ENCODE measurements at places on chromosomes 4 and X.

- DNase-seq = no peak
These were observed 48.5 kb upstream of the GAB1 start for GRCh38 chr4:143288171-143288570.

- no peak for DNase-seq
These were observed 88.7 kb downstream of the PDLIM5 start for GRCh38 chr4:94540476-94540875.

DNA sequence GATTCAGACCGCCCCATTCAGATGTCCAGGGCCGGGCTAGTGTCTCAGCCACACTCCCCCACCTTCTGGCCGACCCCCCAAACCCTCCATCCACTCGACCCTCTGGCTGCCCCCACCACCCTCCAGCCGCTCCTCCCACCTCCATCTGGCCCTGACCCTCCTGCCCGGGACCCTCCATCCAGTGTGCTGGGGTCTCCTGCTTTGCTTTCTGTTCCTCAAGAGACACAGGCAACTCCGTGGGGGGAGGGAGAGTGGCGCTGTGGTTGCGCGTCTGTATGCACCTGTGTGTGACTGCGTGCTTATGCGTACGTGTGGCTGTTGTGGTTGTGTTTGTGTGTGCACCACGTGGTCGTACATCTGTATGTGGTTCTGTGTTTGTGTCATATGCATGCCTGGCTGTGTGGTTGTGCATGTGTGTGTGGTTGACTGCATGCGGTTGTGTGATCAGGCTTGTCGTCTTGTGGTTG, 33.3 kb downstream of the CPLX1 start:
- DNase-seq = no peak

- DNase-seq = no peak
These were observed 88.1 kb downstream of the RPA4 start for GRCh38 chrX:96971812-96972211.

- DNase-seq = no peak
These were observed 427.5 kb downstream of the RPA4 start for GRCh38 chrX:97311066-97311778.

- no peak for DNase-seq
These were observed 19.8 kb upstream of the KLF3 start for GRCh38 chr4:38644201-38644600.

GRCh38 chr4:141654098-141654497, 17.7 kb downstream of the IL15 start:
- DNase-seq = no peak

DNA sequence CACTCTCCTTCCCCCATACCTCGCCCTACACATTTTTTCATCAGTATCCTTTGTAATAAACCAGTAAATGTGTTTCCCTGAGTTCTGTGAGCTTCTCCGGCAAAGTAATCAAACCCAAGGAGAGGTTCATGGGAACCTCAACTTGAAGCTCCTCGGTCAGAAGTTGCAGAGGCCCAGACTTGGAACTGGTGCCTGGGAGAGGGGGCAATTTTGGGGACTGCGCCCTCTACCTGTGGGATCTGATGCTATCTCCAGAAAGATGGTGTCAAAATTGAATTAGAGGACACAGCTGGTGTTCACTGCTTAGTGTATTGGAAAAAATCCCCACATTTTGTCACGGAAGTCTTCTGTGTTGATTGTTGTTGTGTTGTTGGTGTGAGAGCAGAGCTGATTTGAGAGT, 70.6 kb downstream of the ATP11C start:
- no peak for DNase-seq

- DNase-seq = no peak
These were observed 118.2 kb downstream of the PPP3CA start for GRCh38 chr4:101229116-101229515.

- DNase-seq = no peak
These were observed 57.6 kb upstream of the FAT1 start for GRCh38 chr4:186781032-186781917.

GRCh38 chr4:38675146-38676121, 11.4 kb downstream of the KLF3 start:
- peak; percentile 56 for DNase-seq

DNA sequence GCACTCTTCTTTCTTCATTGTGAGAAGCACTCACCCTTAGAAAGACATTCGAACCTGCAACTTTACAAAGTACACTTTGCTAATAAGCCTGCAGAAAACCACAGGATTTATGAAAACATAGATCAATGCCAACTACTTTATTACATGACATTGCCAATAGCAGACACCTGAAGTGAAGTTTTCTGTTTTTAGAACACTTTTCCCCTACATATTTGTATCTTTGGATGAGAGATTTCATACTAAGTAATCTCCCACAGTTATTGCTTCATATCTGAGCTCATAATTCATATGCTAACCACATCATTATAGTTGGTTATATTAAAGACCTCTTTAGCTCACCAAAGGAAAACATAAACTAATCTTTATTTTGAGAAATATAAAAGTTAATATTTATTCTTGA, 276.5 kb upstream of the CTSO start:
- DNase-seq = no peak

DNA sequence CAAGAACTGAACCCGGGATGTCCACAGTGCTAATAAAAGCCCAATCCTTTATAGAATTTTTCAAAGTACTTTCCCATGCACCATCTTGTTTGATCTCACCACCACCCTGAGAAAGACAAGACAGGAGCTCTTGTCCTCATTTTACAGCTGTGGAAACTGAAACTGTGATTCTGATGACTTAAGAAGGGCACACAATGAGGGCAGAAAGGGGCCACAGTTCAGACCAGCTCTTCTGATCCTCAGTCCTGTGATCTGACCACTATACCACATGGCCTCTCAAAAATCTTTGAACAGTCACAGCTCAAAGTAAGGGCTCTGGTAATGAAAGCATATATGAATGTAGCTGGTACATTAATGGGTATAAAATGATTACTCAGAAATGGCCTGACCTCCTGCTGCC, 127.3 kb upstream of the CPEB2 start:
- DNase-seq = no peak

- no peak for DNase-seq
These were observed 208.8 kb upstream of the VEGFC start for GRCh38 chr4:177001271-177002175.

GRCh38 chr4:42761804-42762203, 104.9 kb upstream of the ATP8A1 start:
- no peak for DNase-seq

DNA sequence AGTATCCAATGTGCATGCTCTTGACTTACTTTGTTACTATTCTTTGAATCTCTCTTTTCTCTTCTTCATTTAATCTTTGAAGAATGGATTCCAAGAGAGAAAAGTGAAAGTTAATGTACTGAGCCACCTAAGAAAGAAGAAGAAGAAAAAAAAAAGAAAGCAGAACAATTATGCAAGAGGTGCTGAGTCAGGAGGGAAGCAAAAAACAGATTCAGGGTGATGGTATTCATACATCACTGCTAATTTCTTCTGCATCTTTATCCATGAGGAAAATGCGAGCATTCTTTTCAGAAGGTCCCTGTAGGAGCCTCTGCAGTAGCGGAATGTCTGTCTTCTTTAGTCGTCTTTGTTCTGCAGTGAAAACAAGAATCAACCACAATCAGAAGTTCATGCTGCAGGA, 43.9 kb downstream of the RASSF6 start:
- DNase-seq = no peak

- DNase-seq = no peak
These were observed 27.2 kb downstream of the SLC39A8 start for GRCh38 chr4:102318105-102318504.

DNA sequence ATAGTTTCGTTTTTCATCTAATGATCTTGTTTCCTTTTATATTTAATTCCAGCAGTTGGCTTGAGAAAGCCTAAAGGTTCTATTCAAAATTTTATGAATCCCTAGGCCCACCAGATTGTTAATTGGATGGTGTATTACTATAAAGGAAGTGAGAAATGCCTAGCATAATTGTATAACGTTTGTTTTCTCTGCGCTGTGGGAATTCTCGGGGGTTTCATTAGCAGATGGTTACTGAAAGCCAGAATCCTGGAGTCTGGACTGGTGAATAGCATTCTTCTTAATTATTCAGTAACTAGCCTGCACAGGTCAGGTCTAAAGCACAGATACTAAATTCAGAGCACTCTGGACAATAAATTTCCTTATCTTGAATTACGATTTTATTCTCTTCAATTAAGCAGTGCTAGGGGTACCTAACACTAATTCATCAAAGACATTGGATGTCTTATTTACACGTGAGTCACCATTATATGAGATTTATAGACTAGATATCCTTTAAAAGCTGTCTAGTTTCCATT, 459.4 kb downstream of the DTHD1 start:
- DNase-seq = no peak

DNA sequence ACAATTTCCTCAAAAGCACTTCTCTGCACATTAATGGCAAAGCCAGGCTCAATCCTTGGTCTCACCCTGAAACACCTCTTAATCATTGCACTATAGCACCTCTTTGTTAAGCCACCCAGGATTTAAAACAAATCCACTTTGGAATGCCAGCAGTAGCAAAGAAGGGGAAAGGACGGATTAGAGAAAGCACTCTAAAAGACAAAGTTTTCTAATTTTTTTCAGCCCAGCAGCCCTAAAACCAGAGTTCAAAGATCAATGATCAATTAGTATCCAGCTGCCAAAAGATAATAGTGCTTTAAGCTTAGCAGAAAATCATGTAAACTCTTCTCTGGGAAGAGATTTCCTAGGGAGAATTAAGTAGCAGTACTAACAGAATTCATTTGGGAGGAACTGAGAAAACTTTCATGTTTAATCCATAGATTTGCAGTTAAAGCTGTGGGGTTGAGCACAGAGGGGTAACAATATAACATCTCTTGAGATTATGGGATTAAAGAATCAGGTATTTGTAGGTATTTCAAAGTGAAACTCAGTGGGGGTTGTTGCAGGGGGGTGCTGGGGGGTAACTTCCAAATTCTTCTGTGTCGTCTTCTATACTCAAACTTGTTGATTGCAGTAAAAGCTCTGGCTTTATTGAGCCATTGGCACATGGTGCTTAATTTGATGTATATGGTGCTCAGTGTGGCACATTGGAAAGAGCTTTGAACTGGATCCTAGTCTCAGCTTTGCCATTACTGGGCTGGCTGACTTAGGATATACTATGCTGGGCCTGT, 61.8 kb downstream of the LRRC66 start:
- DNase-seq = no peak

DNA sequence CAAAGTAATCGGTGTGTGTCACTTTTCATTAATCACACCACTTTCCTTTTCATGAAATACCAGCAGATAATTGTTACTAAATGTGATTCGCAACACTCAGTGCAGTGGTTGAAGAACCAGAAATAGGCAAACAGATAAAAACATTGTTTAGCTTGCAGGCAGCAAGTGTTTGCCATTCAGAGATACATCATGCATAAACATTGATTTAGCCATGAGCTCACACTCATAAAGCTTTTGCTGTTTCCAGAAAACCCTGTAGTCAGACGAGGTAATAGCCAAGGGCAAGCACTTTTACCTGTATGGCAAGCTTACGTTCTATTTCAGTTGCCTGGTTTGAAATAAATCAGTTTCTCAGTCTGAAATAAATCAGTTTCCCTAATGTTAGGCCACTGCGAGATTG, 542.0 kb upstream of the TENM3 start:
- DNase-seq = no peak
